ENCODE measurements at places on chromosomes 13 and 19.

DNA sequence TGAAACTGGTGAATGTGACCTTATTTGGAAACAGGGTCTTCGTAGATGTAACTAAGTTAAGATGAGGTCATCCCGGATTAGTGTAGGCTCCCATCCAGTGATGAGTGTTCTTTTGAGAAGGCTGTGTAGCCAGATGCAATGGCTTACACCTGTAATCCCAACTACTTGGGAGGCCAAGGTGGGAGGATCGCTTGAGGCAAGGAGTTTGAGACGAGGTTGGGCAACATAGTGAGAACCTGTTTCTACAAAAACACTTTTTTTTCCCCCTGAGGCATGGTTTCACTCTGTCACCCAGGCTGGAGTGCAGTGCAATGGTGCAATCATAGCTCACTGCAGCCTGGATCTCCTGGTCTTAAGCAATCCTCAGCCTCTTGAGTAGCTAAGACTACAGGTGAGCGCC, 36.4 kb downstream of the FBN3 start:
- DNase-seq: no peak

GRCh38 chr13:20492641-20493040, 33.0 kb downstream of the CRYL1 start:
- no peak for DNase-seq

GRCh38 chr13:79810669-79811068, 329.7 kb downstream of the NDFIP2 start:
- no peak for DNase-seq

DNA sequence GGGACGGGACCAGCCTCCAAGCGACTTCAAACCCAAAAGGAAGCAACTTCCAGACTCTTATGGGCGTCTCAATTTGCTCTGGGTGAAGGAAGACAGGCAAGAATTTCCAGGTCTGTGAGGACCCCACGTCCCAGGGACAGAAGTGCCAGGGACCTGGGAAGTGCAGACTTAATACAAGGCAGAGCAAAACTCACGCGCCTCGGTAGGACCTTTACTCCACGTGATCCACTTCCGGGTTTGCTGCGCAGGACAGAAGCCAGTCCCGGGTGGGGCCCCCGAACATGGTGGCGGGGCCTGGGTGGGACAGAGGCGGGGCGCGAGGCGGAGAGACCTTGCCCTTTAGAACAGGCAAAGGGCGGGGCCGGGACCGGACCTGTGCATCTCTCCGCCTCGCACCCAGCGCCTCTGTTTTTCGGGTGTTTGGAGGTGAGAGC, 9.3 kb downstream of the ZNF611 start:
- DNase-seq: no peak

- DNase-seq: no peak
Measured at GRCh38 chr13:67630640-67631039, 400.5 kb upstream of the PCDH9 start.

- no peak for DNase-seq
Measured at GRCh38 chr13:51201886-51202285, 20.3 kb upstream of the FAM124A start.

- DNase-seq: no peak
Measured at GRCh38 chr19:325173-325936, 19.2 kb downstream of the MIER2 start.

Data from activated naive CD4-positive, alpha-beta T cell treated with anti-CD3 and anti-CD28 coated beads, Interleukin-2, amount 50 U/mL, for 72 hours (primary cell).